ENCODE measurements at places on chromosomes 7 and 10.

GRCh38 chr7:44449584-44449928 is 40.9 kb downstream of the NUDCD3 start:
- DNase-seq: no peak

GRCh38 chr10:5512881-5513612 is 11.7 kb upstream of the CALML3 start:
- no peak for DNase-seq

- no peak for DNase-seq
These were observed 50.3 kb upstream of the ST8SIA6 start for GRCh38 chr10:17504547-17505245.

- no peak for DNase-seq
These were observed 475.2 kb downstream of the TCERG1L start for GRCh38 chr10:130836344-130836743.

- DNase-seq: no peak
These were observed 686 bp downstream of the AASS start for GRCh38 chr7:122143376-122143750.

- no peak for DNase-seq
These were observed 1040.2 kb upstream of the SORCS1 start for GRCh38 chr10:108204528-108205305.

- DNase-seq: no peak
These were observed 45.1 kb downstream of the BPGM start for GRCh38 chr7:134691546-134692343.

DNA sequence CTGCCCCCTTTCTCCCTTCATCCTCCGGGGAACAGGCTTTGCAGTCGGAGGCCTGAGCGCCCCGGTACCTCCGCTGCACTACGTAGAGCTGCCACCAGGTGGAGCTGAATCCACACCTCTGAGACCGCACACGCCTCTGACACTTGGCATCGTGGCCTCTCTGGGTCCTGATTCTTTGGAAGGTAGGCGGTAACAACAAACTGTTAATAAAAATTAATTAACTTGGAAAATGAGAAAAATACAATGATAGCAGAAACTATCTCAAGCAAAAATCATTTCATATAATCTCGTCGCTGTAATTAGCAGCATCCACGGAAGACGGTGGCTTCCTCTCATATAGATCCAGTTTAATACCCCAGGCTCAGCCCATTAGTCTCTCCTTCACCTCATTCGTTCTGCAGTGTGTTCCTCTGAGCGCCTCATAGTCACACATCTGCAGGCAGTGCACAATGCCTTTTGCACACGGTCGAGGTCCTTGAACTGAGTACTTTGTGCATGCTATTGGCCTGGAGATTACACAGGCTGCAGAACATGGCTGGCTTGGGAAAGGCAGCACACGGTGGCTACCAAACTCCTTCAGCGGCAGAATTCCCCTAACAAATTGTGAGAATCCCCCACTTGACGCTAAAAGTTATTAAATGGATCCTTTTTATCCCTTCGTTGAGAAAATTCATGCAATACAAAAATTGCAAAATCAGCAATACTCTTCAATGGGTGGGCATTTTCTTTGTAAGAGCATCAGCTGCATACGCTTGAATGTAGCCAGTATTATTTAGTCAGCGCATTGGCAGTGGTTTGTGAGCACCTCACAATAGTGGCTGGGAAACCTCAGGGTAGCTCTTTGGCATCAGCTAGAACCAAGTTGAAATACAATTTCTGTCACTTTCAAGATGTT is 18.7 kb downstream of the OR9A2 start:
- peak; percentile 74 for DNase-seq

- no peak for DNase-seq
These were observed 33.3 kb upstream of the COL13A1 start for GRCh38 chr10:69768386-69768785.

GRCh38 chr10:131436458-131436857 is 124.9 kb upstream of the TCERG1L start:
- no peak for DNase-seq

DNA sequence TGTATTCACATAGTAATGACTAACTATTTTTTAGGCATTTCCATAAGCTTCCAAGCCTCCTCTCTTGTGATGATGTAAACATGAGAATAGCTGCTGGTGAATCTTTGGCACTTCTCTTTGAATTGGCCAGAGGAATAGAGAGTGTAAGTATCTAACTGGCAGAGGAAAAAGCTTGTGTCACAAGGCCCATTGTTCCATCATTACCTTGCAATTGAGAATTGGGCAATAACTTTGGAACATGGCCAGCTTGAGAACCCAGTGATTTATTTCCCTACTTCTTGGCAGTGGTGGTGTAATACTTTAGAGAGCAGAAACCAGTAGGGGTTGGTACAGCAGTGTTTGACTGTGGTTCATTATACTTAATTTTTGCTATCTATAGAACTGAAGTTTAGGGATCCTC is 12.0 kb downstream of the IFRD1 start:
- no peak for DNase-seq

GRCh38 chr10:3486346-3487065 is 298.5 kb downstream of the KLF6 start:
- DNase-seq: no peak

GRCh38 chr7:3754493-3755341 is 453.7 kb downstream of the SDK1 start:
- no peak for DNase-seq

DNA sequence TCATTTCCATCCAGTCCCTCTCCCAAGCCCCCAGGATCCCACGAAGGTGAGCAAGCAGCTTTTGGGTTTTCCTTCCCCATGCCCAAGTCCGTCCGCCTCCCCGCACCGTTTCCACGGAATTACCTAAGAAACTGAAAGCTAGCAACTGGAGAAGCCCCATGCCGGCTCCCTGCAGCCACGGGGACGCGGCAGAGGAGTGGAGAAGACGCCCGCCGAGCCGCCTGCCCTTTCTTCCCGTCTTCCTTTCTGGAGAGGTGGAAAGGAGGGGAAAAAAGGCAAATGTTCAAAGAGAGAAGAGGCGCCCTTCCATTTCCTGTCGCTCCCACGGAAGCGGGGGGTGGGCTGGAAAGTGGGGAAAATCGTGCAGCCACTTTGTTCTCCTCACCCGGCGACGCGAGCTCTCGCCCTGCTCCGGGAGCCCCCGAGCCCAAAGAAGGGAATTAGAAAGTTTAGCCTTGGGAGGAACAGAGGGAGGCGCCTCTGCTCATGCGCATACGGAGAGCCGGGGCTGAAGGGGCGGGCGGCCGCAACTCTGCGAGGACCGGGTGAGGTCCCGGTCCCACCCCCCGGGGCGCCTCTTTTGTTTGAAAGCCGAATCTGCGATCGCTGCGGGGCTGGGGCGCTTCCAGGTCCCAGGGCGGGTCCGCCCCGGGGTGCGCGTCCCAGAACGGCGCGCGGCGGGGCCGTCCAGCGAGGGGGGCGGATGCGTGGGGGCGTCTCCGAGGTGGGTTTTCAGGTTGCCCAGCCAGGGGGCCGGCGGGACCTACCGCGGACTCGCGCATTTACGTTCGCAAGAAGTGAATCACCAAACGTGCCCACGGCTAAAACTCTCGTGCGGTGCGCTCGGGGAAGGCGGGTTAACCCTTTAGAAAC is at the start of gene LAMB1:
Gene LAMB1 (minus strand): TSS at position 436 of the 873 bp plus-strand sequence. CDS start 276 bp downstream, at position 160.
- no peak for DNase-seq

GRCh38 chr7:156927571-156928405 is 21.7 kb upstream of the NOM1 start:
- no peak for DNase-seq

DNA sequence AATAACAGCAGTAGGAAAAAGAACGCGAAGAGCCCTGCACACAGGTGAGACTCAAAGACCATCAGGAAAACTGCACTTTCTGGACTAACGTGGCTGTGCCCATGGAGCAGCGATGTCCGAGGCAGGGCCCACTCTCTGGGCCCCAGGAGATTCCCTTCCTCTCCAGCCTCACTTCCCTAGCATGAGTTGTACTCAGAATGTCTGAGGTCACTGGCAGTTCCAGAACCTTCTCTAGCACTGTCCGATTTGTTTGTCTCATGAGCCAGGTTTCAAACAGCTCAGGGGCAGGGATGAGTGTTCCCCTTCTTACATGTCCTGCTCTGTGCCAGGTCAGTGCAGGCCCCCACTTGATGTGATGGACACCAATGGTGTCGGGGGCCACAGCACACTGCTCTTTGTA is 484.2 kb downstream of the PTPRN2 start:
- DNase-seq: no peak

- DNase-seq: no peak
These were observed 104.7 kb downstream of the SRPK2 start for GRCh38 chr7:105284014-105284413.

DNA sequence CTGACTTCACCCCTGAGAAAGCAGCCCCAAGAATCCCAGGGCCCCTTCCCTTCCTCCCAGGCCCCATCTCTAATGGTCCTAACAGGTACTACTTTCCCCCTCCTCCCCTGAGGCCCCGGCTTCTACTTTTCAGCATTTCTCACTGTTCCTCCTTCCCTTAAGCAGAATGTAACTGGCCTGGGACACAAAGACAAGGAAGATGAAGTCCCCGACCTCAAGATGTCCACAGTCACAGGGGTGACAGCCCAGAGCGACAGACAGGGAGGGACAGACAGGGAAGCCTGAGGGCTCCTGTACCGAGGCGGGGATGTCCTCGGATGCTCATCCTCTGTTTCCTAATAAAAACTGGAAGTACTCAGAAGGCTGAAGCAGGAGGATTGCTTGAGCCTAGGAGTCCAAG is 11.6 kb downstream of the AOC1 start:
- no peak for DNase-seq

DNA sequence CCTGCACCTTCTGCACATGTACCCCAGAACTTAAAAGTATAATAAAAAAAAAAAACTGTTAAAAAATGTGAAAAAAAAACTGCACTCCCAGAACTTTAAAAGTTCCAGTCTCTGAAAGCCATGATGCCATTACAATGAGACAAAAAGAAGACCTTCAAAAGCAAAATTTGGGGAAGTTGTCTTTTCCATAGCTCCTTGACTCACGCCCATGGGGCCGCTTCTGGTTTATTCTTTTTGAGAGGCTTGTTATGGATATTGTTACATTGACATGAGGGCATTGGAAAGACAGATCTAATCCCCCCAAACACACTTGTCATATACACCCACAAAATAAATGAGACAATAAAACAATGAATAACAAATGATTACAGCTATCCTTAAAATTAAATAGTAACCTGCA is 798 bp downstream of the BLNK start:
- DNase-seq: no peak

DNA sequence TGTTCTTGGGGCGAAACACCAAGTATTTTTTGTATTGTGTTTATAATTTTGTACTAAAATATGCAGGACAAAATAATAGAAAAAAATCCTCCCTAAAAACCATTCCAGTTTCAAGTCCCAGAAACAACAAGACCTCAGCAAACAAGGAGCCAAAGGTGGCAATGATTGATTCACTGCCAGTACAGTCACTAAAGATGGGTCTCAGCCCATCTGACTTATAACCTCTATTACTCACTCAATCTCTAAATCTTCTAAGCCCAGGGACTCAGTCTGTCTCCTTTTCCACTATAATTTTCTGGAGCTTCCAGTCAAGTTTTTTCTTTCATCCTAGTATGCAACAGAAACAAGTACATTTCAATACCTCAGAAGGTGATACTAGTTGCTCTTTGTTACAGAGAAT is 33.3 kb downstream of the SNX13 start:
- no peak for DNase-seq

- no peak for DNase-seq
These were observed 453.5 kb downstream of the AUTS2 start for GRCh38 chr7:70051726-70052125.

GRCh38 chr7:155961241-155962190 is 149.3 kb upstream of the SHH start:
- no peak for DNase-seq

DNA sequence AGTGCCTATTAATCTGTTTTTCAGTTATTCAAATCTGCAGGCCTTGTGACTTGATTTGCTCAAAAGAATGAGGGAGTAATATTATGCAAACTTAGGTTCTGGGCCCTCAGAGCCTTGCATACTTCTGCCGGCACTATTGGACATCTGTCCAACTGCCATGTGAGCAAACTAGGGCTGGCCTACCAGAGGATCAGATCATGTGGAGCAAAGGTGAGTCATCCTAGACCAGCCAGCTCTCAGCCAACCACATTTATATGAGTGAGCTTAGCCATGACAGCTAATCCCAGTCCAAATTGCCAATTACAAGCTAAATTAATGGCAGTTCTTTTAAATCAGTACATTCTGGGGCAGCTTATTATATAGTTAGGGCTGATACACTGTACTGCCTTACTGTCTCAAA is 69.6 kb downstream of the SDHAF3 start:
- no peak for DNase-seq

DNA sequence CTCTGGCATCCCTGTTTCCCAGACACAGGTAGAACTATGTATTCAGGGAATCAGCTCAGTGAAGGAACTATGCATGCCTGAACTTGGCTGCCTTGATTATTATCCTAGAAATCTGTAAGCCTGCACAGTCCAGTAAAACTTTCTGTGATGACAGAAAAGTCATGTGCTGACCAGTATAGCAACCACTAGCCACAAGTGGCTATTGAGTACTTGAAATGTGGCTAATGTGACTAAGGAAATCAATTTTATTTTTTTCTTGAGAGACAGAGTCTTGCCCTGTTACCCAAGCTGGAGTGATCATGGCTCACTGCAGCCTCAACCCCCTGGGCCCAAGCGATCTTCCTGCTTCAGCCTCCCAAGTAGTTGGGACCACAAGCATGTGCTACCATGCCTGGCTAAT is 3.5 kb downstream of the EXOSC1 start:
- no peak for DNase-seq

Data from activated CD4-positive, alpha-beta T cell treated with anti-CD3 and anti-CD28 coated beads, Interleukin-2, amount 50 U/mL, for 24 hours (primary cell).